ENCODE measurements at places on chromosomes 12 and 14.
A peak's percentile ranks its signal among the peaks of the same experiment; 100 is the strongest.

DNA sequence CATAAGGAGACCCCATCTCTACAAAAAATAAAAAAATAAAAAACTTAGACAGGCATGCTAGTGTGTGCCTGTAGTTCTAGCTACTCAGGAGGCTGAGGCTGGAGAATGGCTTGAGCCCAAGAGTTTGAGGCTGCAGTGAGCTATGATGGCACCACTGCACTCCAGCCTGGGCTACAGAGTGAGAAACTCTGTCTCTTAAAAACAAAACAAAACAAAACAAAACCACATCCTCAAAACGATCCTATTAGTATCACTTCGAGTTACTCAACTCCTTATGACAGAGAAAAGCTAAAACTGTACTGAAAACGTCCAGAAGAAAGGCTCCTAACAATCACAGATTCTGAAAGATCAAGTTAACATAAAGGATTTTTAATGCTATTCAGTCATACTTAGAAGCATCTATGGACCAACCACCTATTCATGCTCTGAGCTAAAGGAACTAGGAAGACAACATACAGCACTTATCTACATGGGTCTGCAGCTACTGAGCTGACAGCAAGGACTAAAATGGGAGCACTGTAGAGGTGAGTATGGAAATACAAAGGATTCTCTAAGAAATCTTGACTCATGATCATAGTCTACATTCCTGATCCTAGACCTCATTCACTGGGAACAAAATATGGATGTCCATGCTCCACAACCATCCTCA, 75.3 kb upstream of the DUSP6 start:
- no peak for DNase-seq

DNA sequence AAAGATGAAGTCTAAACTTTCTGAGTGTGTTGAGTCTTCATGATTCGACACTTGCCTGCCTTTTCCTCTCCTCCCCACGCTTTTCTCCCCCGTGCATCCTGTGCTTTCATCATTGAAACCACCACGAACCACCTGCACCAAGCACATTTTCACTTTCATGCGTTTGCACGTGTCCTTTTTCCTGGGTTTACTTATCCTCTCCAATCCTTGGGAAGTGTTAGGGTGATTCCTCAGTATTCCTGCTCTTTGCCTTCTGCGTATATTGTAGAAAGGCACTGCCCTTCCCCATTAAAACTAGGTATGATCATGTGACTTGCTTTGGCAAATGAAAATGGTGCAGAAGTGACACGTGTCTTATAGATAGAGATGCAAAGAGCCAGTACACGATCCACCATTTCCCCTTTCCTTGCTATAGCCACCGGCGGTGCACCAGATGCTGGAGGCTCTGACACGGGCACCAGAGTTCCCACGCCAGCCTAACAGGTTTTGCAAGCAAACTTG, 106.6 kb downstream of the BRMS1L start:
- no peak for DNase-seq

GRCh38 chr12:71594214-71594948, 69.3 kb downstream of the ZFC3H1 start:
- DNase-seq, result no peak

DNA sequence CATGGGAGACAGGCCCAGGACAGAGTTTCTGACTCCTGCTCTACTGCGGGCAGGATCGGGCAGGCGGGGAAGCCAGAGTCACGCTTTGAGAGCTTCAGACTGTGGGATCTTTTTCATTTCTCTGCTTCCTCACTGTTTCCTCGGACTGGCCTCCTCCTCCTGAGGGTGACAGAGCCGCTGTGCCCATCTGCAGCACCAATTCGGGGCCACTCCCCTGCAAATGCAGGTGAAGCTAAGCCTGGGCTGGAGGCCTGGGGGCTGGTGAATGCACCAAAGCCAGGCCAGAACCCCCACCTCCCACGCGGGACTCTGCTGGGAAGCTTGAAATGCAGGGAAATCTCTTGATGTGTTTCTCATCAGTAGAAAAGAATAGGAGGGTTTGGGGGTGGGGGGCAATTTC, 77.5 kb downstream of the FOXN3 start:
- no peak for DNase-seq

GRCh38 chr12:113862590-113863454, 103.3 kb downstream of the RBM19 start:
- DNase-seq, result peak; percentile 63

DNA sequence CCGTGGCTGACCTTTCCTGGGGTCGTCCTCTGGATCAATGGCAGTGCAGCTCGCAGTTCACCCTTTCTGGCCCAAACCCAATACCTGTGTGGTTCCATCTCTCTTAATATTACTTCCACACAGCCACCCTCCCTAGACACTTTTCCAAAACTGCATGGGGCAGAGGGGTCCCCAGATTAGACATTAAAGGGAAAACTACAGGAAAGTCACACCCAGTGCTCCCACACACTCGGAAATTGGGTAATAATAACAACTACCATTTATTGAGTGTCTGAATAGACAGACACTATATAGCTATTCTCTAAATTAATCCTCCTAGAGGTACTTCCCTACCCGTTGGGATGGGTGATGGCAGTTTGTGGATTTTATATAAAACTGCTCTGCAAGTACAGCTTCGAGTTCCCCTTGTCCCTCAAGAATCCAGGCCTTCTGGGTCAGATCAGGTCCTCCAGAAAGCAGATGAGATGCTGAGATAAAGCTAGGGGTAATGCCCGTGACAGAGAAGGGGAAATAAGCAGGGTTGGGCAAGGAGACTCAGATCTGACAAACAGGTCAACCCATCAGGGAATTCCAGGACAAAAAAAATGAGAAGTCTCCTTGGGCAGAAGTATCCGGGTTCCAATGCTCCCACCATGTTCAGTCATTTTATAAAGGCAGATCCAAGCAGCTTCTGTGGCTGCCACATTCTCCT, 795 bp upstream of the PXN start:
- DNase-seq, result no peak

DNA sequence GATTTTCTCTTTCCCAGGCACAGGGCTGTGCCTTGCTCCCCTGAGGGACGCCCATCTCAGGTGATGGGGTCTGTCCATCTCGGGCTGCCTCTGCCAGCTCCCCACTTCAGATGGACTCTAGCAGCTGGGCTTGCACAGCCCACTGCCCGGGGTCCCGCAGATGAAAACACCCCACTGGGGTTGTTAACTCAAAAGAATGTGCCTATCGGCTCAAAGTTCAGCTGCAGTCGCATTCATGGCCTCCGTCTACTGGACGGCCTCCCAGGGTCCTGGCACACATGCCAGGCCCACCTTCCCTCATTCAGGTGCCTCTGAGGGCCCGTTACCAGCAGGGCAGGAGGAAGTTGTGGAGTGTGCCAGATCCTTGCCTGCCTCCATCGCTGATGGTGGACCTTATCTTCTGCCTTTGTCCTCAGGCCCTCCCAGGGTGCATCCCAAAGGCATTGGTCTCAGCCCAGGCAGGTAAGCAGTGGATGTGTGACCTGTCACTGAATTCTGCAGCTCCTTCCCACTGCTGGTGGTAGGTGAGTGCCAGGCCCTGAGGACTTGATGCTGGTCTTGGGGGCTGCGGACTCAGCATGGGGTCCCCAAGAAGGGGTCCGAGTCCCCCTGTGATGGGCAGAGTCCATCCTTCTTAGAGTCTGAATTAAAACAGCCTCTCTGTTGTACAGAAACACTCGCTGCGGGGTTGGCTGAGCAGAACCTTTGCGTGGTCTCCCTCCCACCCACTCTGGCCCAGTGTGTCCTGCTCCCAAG, 324.6 kb upstream of the DIO3 start:
- no peak for DNase-seq

DNA sequence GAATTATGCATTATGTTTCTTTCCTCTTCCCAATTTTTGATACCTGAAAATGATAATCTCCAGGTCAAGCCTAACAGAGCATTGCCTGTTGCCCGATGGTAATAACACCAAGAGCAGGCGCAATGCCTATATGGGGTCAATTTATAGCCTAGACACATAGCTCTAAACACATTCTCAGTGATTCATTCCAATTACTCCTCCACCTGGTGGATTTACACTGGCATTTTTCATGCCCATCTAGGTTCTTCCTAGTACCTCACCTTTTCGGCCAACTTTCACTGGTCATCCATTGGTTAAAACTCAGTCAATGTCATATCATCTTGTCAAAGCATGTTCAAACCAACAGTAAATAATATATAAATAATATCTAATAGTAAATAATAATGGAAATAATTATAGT, 53.1 kb downstream of the EIF2S3B start:
- no peak for DNase-seq

GRCh38 chr12:107732365-107732764, 28.6 kb downstream of the PRDM4 start:
- no peak for DNase-seq

- DNase-seq, result no peak
Measured at GRCh38 chr12:76451528-76451927, 103.3 kb upstream of the BBS10 start.

- peak; percentile 91 for DNase-seq
Measured at GRCh38 chr14:81401420-81402122, 1.4 kb upstream of the STON2 start.

GRCh38 chr14:103808403-103809001, 38.9 kb downstream of the PPP1R13B start:
- DNase-seq, result no peak

GRCh38 chr12:105352940-105353635, 22.6 kb downstream of the C12orf75 start:
- no peak for DNase-seq

- DNase-seq, result no peak
Measured at GRCh38 chr12:4114986-4115385, 158.6 kb upstream of the CCND2 start.

DNA sequence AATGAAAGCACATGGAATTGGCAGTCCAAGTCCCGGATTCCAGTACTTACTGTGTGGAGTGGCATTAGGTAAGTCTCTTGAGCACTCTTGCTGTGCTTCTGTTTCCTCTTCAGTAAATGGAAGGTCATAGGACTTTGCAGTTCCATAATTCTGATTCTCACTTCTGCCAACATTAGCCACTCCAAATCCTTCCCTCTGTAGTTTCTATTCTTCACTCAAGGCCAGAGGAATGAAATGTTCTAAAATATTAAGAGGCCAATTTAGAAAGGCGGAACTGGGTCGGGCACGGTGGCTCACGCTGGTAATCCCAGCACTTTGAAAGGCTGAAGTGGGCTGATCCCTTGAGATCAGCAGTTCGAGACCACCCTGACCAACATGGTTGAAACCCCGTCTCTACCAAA, 19.8 kb upstream of the SLC5A8 start:
- DNase-seq, result no peak

DNA sequence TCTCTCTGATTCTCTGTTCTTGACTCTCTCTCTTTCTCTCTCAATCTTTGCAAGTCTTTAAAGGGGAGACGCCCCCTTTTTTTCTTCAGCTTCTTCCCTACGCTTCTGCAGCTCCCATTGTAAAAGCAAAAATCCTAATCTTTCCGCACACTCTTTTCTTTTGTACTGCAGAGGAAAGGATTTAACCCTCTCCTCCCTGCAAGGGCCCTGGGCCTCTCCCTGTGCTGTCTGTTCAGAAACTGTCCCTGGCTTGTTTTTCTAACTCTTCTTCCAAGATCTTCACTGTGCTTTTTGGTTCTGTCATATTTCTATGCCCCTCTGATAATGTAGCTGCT, 10.9 kb upstream of the SALL2 start:
- DNase-seq, result no peak

- DNase-seq, result no peak
Measured at GRCh38 chr14:93977790-93978581, 1.6 kb upstream of the ASB2 start.

GRCh38 chr12:93802698-93803423, 125.7 kb downstream of the CRADD start:
- DNase-seq, result no peak

All from kidney epithelial cell (primary cell).